ENCODE measurements at places on chromosomes 3 and 15. TPM values are rescaled to one million over a fixed set of nuclear protein-coding genes. Genes with fewer than 3 reads are reported as not detected.
A peak's percentile ranks its signal among the peaks of the same experiment; 100 is the strongest.

DNA sequence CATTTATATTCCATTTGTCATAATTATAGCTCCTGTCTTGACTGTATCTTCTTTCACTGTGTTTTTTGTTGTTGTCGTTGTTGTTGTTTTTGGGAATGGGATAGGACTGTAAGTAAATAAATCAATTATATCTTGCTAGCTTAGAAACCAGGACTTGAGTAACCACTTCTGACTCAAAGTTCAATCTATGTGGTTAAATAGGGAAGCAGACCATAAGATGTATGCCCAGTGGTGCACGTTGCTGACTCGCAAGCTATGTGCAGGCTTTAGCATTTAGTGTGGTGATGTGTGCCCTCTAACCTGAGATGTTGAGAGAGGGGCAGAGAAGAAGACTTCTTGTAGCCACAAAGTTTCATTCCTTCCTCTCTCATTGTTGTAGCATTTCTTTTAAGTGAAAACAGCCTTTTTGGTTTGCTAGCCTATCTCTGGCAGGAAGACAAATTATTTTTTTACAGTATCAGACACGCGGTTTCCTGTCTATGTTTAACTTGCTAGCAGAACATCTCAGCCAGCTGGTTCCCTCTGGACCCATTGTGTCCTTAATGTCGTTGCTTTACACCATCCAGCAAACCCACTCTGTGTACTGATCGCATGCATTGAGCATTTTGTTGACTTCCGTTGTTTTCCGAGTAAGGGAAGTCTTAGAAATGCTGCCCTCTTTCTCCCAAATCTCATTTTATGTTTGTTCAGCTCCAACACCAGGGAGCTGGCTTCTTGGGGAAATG is 52.1 kb downstream of the TGFBR2 start:
- DNase-seq, result peak; percentile 74

DNA sequence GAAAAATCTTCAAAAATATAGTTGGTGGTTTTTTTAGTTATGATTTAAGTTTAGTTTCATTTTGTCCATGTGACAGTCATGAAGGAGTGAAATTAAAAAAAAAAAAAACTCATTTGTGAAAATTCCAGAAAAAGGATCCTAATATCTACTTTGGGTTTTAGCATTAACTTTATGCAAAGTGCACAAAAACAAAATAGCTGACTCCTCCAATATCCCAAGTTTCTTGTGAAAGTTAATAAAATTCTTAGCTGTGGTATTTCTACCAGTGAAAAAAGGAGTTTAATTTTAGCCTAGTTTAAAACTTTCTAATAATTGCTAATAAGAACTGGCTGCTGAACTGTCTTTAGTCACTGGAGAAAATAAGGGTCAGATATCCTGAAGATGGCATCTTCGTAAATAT is 40.8 kb upstream of the RASA2 start:
- DNase-seq, result no peak

Gene MED12L
- total RNA-seq, result 0.58 TPM

Gene CPA3
- total RNA-seq, result not detected

Gene TM6SF1
- 1.6 TPM for total RNA-seq
